ENCODE measurements at places on chromosomes 7 and 10.
A peak's percentile ranks its signal among the peaks of the same experiment; 100 is the strongest.

DNA sequence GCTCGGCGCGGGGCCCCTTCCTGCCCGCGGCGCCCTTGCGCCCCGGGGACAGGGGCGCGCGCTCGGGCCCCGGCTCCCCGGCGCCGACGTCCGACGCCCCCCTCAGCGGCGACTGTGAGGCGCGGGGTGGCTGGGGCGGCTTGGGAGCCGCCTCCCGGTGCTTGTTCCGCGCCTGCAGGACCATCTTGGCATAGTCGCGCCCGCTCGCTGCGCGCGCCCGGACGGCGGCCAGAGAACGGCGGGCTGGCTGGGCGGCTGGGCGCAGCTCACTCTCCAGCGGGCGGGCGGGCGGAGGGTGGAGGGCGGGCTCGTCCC is at the start of gene DPY19L1:
Gene DPY19L1, minus strand, starts transcription at position 275 of the 315 bp plus-strand sequence. Its CDS starts 91 bp downstream, at position 184.
- no peak for DNase-seq

DNA sequence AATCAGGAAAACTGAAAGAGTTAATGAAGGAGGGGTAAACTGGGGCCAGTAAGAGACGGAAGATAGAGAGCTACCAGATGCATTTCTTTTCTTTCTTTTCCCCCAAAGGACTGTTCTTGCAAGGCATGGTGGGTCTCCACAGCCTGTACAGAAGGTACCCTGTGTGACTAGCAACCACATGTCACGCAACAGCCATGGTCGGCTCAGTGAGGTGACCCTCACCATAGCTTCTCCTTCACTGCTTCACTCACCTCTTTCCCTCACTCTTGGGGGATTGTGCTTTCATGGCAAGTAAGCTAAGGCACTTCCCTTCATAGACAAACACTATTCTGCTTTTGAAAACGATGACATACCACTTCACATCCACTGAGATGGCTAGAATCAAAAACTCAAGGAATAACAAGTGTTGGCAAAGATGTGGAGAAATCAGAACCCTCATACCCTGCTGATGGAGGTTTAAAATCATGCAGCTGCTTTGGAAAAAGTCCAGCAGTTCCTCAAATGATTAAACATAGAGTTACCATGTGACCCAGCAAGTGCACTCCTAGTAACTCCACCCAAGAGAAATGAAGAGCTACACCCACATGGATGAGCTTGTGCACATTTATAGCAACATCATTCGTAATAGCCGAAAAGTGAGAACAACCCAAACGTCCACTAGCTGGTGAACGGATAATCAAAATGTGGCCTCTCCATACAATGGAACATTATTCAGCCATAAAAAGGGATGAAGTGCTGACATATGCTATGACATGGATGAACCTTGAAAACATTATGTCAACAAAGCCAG is 3.8 kb upstream of the INSIG1 start:
- no peak for DNase-seq

DNA sequence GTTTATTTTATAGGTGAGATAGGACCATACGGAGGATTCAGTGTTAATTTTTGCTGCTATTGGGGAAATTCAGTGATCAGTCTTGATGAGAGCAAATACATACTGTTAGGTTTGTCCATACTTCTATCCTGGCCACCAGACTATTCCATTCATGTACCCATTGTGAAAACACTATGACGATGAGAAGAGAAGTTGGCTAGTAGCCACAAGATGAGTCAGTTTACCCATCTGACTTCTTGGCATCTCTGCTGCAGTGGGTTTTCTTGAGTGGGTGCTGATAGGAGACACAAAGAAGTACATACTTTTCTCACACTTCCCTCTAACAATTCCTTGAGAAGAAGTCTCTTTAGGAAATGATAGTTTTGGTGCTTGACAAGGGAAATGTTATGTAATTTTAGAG is 133.1 kb downstream of the TFPI2 start:
- no peak for DNase-seq

- DNase-seq: peak; percentile 79
These were observed 27.7 kb downstream of the ZNF775 start for GRCh38 chr7:150406567-150407421.

GRCh38 chr10:97475936-97476594 is 22.2 kb downstream of the MMS19 start:
- no peak for DNase-seq

DNA sequence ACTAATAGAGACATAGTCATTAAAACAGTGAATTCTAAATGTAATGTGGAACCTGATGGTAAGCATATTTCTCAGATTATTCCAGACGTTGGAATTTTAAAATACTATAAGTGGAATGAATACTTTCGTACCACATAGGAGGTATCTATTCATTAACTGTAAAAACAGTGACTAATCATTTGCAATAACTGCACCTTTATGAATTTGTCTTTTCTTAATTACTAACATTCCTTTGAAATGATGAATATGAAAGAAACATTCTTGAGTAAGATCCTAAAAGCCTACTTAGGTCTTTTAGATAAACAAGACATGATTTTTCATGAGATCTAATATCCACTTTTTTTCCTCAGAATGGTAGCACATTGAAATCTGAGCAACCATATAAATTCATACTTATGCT is 549.0 kb upstream of the LRRN3 start:
- no peak for DNase-seq

GRCh38 chr7:154996756-154997155 is 6.2 kb downstream of the PAXIP1 start:
- DNase-seq: no peak

- no peak for DNase-seq
These were observed 297.3 kb upstream of the COBL start for GRCh38 chr7:51613911-51614357.

DNA sequence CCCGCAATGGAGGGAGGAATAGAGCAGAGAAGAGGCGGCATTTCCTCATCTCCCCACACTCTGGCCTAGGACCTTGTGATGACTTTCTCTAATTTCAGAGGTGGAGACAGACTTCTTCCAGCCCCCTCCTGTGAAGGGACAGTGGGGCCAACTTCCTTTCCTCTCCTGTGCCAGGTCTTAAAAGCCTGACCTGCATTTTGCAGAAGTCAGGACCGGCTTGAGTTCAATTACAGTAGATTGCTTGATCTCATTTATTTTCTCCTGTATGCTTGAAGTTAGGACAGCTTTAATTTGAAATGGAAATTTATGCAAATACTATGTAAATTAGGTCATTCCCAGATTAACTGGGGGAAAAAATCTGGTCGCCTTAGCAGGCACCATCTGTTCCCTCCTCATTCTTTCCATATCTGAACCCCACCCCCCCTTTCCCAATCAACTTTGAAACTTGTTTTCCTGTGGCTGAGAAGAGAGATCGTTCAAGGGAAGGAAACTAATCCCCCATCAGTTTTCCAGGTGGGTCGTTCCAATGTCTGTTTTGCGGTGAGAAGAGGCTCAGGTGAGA is 57.1 kb downstream of the SYPL1 start:
- DNase-seq: no peak

- no peak for DNase-seq
These were observed 5.4 kb upstream of the YWHAG start for GRCh38 chr7:76364198-76364584.

GRCh38 chr7:34844406-34844805 is 186.4 kb downstream of the NPSR1 start:
- no peak for DNase-seq

- DNase-seq: no peak
These were observed 14.8 kb downstream of the AKR1D1 start for GRCh38 chr7:138091032-138091431.

DNA sequence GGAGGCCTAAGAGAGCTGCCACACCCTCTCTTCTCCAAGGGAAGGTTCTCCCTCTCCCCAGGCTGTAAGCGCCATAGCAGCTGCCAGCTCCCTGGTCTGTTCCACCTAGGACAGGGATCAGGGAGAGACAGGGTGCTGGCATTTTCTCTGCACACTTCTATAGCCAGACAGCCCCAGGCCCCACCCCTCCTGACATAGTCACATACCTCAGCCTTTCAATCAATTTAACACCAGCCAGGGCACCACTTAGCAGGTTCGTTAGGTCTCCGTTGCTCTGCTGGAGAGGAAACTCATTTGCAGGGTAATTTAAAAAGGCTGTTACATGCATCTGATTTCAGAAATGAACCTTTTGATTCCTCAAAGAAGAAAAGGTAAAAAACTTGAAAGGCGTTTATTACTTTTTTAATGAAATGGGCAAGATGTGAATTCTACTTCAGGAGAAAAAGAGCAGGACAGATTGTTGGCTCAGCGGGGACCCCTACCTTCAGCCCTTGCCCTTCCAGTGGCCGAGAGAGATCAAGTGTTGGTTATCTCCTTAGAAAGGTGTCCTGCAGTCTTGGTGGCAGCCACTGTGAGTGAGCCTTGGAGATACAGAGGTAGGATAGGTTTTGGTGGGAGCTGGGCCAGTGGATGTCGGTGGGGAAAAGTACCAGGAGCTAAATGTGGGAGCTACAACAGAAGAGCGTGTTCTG is 180.5 kb upstream of the GALNT17 start:
- no peak for DNase-seq

GRCh38 chr10:20247891-20248708 is 431.9 kb downstream of the PLXDC2 start:
- DNase-seq: no peak

DNA sequence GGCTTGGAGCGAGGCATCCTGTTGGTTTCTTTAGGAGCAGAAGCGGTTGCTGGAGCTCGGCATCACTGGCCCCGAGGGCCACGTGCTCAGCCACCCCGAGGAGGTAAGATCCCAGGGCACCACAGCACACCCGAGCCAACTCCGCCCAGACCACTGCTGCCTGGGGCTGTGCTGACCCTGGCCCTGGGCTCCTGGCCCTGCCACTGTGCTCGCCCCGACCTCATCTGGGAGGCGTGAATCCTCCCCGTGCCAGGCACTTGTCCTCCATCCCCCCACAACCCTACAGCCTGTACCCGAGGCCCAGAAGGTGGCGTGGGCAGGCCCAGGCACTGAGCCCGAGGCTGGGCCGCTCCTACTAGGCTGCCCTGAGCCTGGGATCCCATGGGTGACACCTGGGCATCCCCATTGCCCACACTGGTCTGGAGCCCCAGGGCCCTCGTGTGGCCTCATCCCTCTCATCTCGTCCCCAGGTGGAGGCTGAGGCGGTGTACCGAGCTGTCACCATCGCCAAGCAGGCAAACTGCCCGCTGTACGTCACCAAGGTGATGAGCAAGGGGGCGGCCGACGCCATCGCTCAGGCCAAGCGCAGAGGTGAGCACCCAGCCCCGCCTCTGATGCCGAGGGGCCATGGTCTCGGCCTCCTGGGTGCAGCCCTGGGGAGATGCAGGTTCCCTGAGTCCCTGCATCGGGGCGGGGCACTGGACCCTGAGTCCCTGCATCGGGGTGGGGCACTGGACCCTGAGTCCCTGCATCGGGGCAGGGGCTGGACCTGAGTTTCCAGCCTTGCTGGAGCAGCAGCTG is 11.8 kb downstream of the DPYSL4 start:
- DNase-seq: peak; percentile 54

- peak; percentile 66 for DNase-seq
These were observed 220.0 kb downstream of the ARHGAP21 start for GRCh38 chr10:24503461-24504320.

GRCh38 chr10:99676426-99676825 is 17.1 kb downstream of the ENTPD7 start:
- no peak for DNase-seq

DNA sequence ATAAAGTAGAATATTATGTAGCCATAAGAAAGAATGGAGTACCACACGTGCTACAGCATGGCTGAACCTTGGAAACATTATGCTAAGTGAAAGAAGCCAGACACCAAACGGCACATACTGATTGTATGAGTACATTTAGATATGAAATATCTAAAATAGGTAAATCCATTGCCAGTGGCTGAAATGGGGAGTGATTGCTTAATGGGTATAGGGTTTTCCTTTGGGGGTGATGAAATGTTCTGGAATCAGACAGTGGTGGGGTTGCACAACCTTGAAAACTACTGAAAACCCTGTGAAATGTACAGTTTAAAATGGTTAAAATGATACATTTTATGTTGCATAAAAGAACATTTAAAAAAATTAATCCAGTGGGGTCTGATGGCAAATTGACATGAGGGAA is 667.9 kb downstream of the AUTS2 start:
- DNase-seq: no peak

DNA sequence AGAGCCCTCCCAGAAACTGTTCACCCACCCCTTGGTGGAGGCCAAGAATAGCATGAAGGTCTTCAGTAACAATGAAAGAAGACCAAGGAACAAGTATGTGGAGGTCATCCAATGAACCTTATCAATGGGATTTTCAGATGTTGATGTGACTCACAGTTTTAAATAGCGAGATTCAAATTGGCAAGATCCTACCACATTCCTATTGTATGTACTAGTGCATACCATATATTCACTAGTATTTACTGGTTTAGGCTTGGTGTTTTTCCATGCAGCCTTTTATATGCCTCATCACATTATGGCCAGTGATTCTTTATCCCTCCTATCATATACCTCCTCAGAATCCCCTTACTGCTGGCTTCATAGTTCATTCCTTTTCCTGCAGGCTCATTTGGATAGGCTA is 54.4 kb downstream of the ITGB8 start:
- DNase-seq: no peak

DNA sequence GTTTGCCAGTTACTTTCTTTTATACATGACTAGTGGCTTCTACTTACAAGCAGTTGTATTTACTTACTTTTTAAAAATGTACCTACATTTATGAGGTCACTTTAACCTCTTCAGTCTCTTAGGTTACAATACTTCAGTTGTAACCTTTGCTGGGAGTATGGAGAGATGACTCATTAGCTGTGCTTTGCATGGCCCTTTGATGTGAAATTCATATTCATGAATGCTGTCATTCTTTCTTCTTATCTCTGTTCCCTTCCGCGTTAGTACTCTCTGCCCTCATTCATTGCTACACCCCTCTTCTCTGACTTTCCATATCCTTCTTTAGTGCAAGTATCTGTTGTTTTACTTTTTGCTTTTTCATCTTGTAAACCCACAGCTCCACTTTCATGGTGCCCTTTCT is 164.3 kb downstream of the BMPER start:
- no peak for DNase-seq

DNA sequence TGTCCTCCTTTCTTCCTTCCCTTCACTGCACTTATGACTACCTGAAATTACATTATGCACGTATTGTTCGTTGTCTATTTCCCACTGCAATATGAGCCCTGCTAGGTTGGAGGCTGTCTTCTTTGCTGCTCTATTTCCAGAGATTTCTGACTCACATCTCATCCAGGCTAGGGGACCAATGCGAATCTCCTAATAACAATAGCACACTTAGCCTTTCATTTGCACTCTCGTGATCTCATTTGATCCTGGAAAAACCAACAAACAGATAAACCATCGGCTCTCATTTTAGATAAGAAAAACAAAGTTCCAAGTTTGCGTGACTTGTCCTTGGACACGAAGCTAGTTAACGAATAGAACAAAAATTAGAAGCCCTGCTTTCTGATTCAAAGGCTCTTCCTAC is 1.4 kb downstream of the ZNF438 start:
- no peak for DNase-seq

DNA sequence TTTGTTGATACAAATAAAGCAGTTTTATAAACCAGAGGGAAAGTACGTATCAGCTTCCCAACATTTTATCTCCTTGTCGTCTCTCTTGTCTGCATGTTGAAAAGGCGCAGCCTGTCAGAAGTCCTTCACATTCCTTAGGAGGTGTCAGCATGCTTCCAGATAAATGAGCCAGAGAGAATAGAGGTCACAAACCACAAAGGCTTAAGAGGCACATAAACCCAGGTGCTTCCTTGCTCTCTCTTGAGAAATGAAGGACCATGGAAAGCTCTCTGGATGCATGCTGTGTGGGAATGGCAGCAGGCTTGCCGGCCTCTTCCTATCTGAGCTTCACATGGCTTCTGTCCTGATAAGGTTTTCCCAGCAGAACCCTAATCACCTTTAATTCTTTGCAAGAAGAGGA is 448.5 kb downstream of the XPNPEP1 start:
- DNase-seq: no peak

GRCh38 chr10:88076027-88076880 is 212.8 kb downstream of the PTEN start:
- DNase-seq: no peak

GRCh38 chr7:157010588-157011332 is at the start of gene MNX1:
Gene MNX1 (minus strand): TSS chr7:157010663. CDS start chr7:157010350, 313 bp downstream.
- peak; percentile 77 for DNase-seq

Measured in activated effector memory CD4-positive, alpha-beta T cell treated with anti-CD3 and anti-CD28 coated beads, Interleukin-2, amount 50 U/mL, for 16 hours (primary cell).